Heart right ventricle (tissue), 16 donors: ENCODE measurements at places on chromosomes 7 and 10. TPM values are rescaled to one million over a fixed set of nuclear protein-coding genes. Genes with fewer than 3 reads are reported as not detected.

MMP21 gene
- total RNA-seq: 0.15 TPM

ANXA8 gene
- total RNA-seq: 1.2 TPM

RNF148 gene
- 0.34 TPM for total RNA-seq

TAS2R5 gene
- not detected for total RNA-seq

COL28A1 gene
- 2.9 TPM for total RNA-seq

TRDMT1 gene
- 3.5 TPM for total RNA-seq

TSPAN33 gene
- 8.5 TPM for total RNA-seq

AKR1C8 gene
- total RNA-seq: not detected

GPR15LG gene
- not detected for total RNA-seq

HDAC9 gene
- total RNA-seq: 66.1 TPM

NFKB2 gene
- 16.0 TPM for total RNA-seq

BAG3 gene
- total RNA-seq: 146 TPM

ZFYVE27 gene
- 7.5 TPM for total RNA-seq

DNA sequence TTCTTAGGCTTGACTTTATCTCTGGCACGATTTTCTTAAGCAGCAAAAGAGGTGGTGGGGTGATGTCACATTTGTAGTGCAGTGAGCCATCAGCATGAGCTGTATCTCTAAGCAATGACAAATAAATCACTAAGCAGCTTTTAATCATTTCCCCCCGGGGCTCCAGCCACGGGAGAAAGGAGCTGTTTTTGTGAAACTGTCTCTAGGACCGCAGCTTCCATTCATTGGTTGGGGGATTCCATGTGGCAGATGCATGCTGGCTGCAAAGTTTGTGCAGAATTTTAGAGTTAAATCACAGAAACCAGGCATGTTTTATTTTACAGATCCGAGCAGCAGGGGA is 464 bp downstream of the KIAA1217 start:
- H3K27me3 ChIP-seq: peaks cover 22% of the 10 kb centered on the region
- no peaks in the 10 kb centered on the region for H3K36me3 ChIP-seq
- no peak for DNase-seq
- peaks cover 78% of the 10 kb centered on the region for H3K4me1 ChIP-seq
- H3K4me3 ChIP-seq: peak overlapping the region; percentile 62

- no peak overlapping the region for H3K4me3 ChIP-seq
- no peaks in the 10 kb centered on the region for H3K4me1 ChIP-seq
- no peak overlapping the region for H3K27ac ChIP-seq
Observed at GRCh38 chr7:108246227-108246837, 116.2 kb upstream of the LAMB4 start.

DNA sequence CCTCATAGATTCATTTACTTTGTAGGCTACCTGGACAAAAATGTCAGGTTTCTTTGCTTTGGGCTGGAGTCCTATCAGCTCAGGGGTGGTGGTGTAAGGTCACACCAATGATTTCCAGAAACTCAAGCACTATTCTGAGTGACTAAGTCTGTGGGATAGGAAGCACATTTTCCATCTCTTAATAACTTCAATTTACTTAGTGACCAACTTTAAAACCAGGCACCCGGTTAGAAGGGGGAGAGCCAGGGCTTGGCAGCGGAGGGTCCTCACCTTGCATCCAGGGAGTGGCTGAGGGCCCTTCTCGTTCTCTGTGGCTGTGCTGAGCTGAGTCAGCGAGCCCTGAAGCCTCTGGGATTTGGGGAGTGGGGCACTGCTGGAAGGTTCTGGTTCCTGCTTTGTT is 6.7 kb downstream of the CHST3 start:
- peaks cover 88% of the 10 kb centered on the region for H3K4me1 ChIP-seq
- no peak overlapping the region for H3K4me3 ChIP-seq
- DNase-seq: no peak
- peaks cover under 1% of the 10 kb centered on the region for H3K27me3 ChIP-seq
- no peaks in the 10 kb centered on the region for H3K36me3 ChIP-seq

DNA sequence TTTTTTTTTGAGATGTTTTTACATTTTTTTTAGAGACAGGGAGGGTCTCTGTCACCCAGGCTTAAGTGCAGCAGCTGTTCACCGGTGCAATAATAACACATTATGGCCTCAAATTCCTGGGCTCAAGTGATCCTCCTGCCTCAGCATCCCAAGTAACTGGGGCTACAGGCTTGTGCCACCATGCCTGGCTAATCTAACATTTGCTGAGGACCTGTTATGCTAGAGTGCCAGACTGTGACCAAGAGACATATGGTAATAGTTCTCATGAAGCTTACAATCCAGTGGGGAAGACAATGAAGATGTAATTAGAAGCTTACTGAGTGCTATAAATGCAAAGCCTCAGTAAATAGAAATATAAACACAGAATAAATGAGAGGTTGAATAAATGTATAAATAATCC is 17.6 kb upstream of the ORC5 start:
- H3K4me1 ChIP-seq: no peaks in the 10 kb centered on the region
- no peak overlapping the region for H3K27ac ChIP-seq

- no peaks in the 10 kb centered on the region for H3K36me3 ChIP-seq
- no peak overlapping the region for H3K4me3 ChIP-seq
- H3K4me1 ChIP-seq: no peaks in the 10 kb centered on the region
Observed at GRCh38 chr10:533186-533585, 156.3 kb downstream of the DIP2C start.

DNA sequence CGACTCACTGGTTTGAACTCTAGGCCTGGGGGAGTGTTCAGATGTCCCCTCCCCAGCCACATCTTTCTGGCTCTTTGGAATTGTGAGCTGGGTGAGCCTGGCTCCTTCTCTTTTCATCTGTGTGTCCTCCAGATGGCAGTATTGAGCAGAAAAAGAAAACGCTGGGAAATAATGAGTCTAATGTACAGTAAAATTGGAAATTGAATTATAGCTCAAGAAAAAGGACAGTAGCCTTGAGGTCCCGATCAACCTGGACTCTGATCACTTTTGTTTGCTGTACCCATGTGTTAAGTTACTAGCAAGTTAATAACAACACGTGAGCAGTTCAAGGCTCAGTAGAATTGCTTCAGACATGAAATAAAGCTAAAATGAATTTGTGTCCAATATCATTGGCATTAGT is 77.9 kb downstream of the SNX10 start:
- no peak overlapping the region for H3K4me3 ChIP-seq
- H3K27me3 ChIP-seq: peaks cover 91% of the 10 kb centered on the region
- DNase-seq: no peak
- H3K36me3 ChIP-seq: no peaks in the 10 kb centered on the region

DNA sequence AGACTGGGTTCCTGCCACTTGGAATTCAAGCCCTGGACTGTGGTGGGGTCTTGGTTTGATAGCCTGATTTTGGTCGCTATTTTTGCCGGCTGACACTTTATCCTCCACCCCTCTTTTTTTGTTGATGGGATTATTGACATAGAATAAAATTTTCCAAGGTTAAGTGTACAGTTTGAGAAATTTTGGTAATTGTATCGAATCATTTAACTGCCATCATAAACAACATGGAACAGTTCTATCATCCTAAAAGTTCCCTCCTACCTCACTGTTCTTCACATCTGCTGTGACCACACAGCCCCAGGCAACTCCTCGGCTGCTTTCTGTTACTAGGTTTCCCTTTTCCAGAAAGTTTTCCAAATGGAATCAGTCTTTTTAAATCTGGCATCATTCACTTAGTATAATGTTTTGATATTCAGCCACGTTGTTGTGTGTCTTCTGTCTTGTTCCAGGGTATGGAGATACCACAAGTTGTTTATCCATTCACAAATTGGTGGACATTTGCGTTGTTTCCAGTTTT is 50.6 kb upstream of the STEAP1B start:
- DNase-seq: no peak
- H3K4me3 ChIP-seq: no peak overlapping the region
- H3K36me3 ChIP-seq: no peaks in the 10 kb centered on the region
- H3K4me1 ChIP-seq: peaks cover 5% of the 10 kb centered on the region
- H3K27ac ChIP-seq: no peak overlapping the region
- H3K27me3 ChIP-seq: peaks cover 54% of the 10 kb centered on the region

- peak overlapping the region; percentile 87 for H3K27ac ChIP-seq
- no peak overlapping the region for H3K4me3 ChIP-seq
- no peaks in the 10 kb centered on the region for H3K27me3 ChIP-seq
- DNase-seq: no peak
Observed at GRCh38 chr7:47938574-47939165, 9.6 kb downstream of the PKD1L1 start.

GRCh38 chr7:10463701-10464100 is 510.0 kb upstream of the PHF14 start:
- DNase-seq: no peak
- H3K27ac ChIP-seq: no peak overlapping the region
- no peaks in the 10 kb centered on the region for H3K4me1 ChIP-seq
- H3K4me3 ChIP-seq: no peak overlapping the region
- H3K27me3 ChIP-seq: no peaks in the 10 kb centered on the region

- H3K4me3 ChIP-seq: no peak overlapping the region
- H3K27me3 ChIP-seq: no peaks in the 10 kb centered on the region
- no peaks in the 10 kb centered on the region for H3K36me3 ChIP-seq
- DNase-seq: no peak
- no peak overlapping the region for H3K27ac ChIP-seq
- peaks cover 5% of the 10 kb centered on the region for H3K4me1 ChIP-seq
Observed at GRCh38 chr10:6012121-6012905, 35.0 kb upstream of the IL15RA start.

DNA sequence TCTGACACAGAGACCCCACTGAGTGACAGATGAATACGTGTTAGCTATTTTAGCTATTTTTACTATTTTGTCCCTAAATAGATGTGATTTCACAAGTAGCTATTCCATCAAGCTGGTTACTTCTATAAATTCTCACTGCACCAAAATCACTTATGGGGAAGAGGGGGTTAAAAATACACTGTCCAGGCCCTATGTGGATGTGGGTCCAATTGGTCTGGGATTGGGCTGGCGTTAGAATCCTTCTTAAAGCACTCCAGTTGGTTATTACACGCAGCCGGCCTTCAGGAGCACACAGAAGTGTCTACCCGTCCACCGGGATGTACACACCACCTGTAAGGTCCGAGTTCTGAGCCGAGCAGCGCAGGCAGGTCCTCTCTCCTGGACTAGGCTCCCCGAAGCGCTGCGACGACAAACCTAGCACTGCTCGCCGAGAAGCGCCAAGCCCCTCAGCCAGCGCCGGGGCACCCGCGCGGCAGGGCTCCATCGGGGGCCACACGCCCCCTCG is 222.3 kb upstream of the MKLN1 start:
- peak overlapping the region; percentile 83 for H3K4me3 ChIP-seq
- H3K36me3 ChIP-seq: no peaks in the 10 kb centered on the region
- H3K27ac ChIP-seq: peak overlapping the region; percentile 76
- H3K4me1 ChIP-seq: peaks cover 41% of the 10 kb centered on the region
- no peak for DNase-seq

DNA sequence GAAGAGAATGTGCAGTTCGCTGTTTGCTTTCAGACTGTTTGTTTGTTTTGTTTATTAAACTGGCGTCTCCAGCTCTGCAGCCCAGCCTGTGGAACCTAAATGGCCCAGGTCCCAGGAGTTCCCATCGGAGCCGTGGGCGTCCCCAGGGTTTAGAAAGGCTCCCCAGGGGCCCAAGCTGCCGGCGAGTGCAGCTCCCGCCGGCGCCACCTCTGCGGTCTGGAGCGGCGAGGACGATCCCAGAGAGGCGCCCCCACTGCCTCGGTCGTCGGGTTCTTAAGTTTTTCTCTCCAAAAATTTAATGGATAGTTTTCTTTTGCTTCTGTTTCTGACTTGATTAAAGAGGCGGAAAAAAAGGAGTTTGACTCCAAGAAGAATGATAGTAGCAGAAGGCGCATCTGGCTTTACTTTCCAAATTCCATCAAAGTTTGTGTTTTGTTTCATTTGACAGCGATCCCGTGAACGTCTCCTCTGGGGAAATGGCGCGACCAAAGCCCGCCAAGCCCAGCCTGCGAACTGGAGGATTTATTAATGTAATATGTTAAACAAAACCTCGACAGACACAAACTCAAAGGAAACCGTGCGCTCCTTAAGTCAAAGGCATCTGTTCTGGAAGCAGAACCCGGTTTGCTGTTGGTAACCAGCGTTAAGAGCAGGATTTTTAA is 718 bp upstream of the FZD1 start:
- peak overlapping the region; percentile 96 for H3K27ac ChIP-seq
- peak; percentile 59 for DNase-seq
- H3K36me3 ChIP-seq: no peaks in the 10 kb centered on the region
- no peaks in the 10 kb centered on the region for H3K27me3 ChIP-seq

GRCh38 chr7:55588379-55588699 is 16.0 kb upstream of the VOPP1 start:
- DNase-seq: no peak
- H3K4me1 ChIP-seq: peaks cover 8% of the 10 kb centered on the region
- H3K27ac ChIP-seq: no peak overlapping the region
- H3K4me3 ChIP-seq: no peak overlapping the region

GRCh38 chr7:55017841-55018240 is 976 bp upstream of the EGFR start:
- H3K4me1 ChIP-seq: no peaks in the 10 kb centered on the region
- peaks cover 24% of the 10 kb centered on the region for H3K27me3 ChIP-seq
- H3K36me3 ChIP-seq: no peaks in the 10 kb centered on the region

DNA sequence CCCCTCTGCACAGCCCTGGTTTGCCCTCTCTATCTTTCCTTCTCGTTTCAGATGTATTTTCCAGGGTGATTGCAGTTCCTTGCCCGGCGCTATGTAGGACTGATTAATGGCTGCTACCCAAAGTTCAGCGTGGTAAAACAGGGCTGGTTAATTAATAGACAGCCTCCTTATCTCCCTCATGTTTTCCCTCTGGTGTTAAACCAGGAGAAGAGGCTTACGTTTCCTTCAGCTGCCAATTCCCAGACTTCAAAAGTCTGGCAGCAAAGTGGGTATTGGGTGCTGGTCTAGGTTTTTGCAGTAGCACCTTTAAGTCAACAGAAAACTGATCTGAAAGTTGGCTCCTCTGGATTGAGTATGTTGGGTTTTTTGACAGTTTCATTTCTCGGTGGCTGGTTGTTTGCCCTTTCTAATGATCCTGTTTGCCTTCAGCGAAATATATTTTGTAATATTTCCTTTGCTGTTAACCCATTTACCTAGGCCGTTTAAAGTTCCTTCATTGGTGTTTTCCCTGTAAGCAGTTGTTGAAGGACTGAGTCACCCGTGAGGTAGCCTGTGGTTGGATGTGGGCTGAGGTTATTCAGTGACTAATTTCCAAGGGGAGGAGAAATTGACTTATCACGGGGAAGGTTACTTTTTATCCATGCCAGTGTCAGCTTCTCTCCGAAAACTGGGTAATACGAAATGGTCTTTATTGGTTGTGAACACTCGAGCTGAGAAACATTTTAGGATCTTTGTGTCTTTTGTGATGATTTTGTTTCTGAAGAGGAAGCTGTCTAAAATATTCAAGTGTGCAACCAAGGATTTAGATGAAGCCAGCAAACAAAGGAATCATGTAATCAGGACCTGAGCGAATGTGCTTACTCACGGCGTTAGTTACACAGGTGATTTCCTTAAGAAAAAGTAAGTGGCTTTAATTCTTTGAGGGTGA is 257.2 kb downstream of the KIAA1217 start:
- no peak overlapping the region for H3K4me3 ChIP-seq
- no peak for DNase-seq
- no peak overlapping the region for H3K27ac ChIP-seq
- H3K4me1 ChIP-seq: peaks cover 43% of the 10 kb centered on the region

GRCh38 chr10:10589540-10590303 is 427.9 kb upstream of the CELF2 start:
- H3K4me3 ChIP-seq: no peak overlapping the region
- H3K4me1 ChIP-seq: peaks cover 21% of the 10 kb centered on the region
- DNase-seq: peak; percentile 54
- no peaks in the 10 kb centered on the region for H3K36me3 ChIP-seq
- no peak overlapping the region for H3K27ac ChIP-seq
- H3K27me3 ChIP-seq: no peaks in the 10 kb centered on the region

GRCh38 chr10:30811276-30812017 is 181.9 kb upstream of the LYZL2 start:
- no peak overlapping the region for H3K4me3 ChIP-seq
- no peaks in the 10 kb centered on the region for H3K27me3 ChIP-seq
- DNase-seq: no peak
- H3K4me1 ChIP-seq: peaks cover 11% of the 10 kb centered on the region
